HEK293T (cell line): ENCODE measurements at places on chromosomes 7 and 10.

DNA sequence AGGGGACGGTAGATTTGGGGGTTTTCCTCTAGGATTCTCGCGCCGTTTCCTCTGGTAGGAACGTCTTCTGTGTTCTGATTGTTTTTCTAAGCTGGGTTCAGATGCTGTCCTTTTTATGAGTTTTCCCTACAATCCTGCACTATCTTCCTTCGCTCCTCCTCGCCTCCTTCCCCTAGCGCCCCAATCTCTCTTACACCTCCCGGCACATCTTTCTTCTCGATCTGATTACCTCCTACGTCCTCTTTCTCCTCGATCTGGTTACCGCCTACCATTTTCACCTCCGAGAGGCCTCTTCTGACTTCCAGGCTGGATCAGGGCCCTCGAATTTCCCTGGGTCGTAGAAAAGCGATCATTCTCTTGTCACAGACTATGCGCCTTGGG lies 413 bp downstream of the BUD31 start:
- no peak for DNase-seq

- no peak for DNase-seq
Measured at GRCh38 chr7:128853799-128854198, 8.9 kb upstream of the ATP6V1F start.

DNA sequence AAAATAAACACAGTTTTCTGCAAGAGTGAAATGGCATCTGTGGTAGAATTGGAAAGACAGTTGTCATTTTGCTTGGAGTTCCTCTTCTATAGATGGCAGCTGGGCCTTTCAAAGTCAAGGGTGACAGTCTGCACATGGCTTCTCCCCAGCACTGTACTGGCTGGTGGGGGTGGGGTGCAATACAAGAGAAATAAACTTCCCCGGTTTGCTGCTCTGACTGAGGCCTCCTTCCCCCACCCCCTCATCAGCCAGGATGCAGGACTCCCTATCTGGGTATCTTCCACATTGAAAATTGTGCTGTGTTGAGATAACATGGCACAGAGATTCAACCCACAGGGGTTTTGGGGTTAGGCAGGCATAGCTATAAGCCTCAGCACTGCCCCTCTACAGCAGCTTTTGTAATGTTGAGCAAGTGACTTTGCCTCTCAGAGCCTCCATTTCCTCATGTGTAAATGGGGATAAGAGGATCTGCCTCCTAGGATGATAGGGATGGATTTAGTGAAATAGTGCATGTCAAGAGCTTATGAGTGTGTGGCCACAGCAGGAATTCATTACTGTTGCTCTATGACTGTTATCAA lies 85.8 kb upstream of the WDR11 start:
- DNase-seq, result no peak

DNA sequence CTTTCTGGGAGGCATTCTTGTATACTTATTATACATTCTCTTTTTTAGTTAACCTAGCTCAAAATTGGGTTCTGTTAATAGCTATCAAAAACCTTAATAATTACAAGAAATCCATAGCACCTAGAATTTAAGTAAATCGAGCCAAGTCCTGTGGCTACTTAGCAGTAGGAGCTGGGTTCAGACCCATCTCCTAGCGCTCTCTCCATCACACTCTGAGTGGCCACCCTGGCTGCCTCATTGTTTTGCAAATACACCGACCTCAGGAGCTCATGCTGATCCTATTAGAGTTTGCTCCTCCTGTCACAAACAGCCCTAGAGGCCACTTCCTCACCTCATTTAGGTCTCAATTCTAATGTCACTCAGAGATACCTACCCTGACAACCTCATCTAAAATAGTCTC lies 46.2 kb upstream of the OSBPL3 start:
- no peak for DNase-seq
